ENCODE measurements at places on chromosomes 2 and 18.

DNA sequence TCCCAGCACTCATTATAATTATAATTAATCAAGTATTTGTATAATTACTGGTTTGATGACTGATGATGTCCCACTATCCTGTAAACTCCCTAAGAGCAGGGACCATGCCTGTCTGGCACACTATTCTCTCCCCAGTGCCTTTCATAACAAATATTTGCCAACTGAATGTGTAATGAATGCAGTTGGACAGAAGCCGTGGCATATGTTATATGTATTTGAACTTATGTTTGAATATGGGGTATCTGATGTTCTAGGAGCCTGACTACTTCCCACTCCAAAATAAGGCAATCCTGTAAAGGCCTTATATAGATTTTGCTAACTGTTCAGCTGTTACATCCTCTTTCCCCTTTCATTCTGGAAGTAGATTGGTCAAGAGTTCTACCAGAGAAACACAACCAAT, 19.7 kb downstream of the OSBPL6 start:
- DNase-seq = no peak

DNA sequence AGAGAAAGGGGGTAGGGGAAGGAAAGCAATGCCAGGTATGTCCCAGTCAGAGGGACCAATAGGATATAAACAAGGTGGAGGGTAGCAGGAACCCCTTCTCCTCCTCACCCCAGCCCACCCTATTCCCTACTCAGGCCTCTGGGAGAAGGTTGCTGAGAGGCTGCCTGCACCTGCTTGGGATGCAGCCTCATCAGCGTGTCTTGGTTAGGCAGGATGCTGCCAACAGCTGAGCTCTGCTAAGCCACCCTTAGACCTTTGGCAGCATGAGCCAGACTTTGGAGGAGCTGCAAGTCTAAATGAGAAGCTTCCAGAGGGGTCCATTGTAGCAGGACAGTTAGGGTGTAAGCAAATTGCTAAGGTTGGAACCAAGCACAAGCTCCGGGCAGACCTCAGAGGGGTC, 38.2 kb upstream of the CAB39 start:
- DNase-seq = no peak

DNA sequence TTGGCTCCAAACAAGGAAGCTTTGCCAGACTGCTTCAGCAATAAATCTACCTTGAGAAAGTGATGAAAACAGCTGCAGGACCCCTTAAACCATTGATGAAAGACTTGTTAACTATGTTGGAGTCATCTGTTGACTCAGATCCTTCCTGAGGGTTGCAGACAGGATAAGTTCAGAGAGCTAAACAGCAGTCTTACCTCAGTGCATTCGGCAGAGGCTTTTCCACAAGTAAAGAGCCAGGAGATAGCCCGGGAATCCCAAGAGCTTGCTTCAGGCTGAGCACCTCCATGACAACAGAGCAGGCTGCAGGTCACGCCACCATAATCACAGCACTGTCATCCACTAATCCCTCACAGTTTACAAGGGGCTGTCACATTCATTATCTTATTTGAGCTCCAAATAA, 23.7 kb downstream of the KIAA2012 start:
- DNase-seq = no peak

- DNase-seq = peak; percentile 36
Measured at GRCh38 chr2:71595569-71595968, 142.2 kb downstream of the DYSF start.

DNA sequence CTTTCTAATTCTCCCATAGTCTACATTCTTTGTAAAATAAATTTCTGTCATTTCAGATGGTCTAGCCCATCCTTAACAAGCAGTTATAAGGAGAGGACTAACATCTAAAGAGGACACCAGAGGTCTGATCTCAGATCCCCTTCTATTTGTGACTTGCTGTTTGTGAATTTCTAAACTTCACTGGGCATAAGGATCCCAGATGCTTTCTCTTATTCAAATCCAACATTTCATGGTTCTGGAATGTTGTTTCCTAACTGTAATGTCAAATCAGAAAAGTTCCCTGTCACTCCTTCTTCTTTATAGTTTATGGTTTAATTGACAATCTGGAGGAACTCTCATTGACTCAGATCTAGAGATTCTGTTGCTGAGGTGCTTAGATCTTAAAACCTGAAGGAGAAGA, 430.2 kb downstream of the MEIS1 start:
- DNase-seq = peak; percentile 52

- peak; percentile 42 for DNase-seq
Measured at GRCh38 chr2:172667581-172668325, 67.9 kb upstream of the RAPGEF4 start.

DNA sequence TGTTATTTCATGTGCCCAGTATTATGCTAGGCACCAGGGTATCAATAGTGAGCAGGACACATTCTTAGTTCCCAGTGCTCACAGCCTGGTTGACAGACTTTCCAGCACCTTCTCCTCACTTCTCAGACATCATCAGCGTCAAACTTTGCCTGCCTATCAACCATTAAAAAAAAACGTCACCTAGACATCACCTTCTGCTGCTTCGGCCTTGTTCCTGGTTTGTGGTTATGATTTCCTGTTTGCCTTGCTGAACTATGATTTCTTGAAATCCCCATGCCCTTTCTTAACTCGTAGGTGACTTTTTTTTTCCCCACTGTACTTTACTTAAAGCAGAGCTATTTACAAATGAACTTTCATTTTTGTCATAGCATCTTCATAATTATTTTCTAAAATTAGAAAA, 60.4 kb upstream of the NABP1 start:
- no peak for DNase-seq

- no peak for DNase-seq
Measured at GRCh38 chr2:60353863-60354262, 199.6 kb downstream of the BCL11A start.

DNA sequence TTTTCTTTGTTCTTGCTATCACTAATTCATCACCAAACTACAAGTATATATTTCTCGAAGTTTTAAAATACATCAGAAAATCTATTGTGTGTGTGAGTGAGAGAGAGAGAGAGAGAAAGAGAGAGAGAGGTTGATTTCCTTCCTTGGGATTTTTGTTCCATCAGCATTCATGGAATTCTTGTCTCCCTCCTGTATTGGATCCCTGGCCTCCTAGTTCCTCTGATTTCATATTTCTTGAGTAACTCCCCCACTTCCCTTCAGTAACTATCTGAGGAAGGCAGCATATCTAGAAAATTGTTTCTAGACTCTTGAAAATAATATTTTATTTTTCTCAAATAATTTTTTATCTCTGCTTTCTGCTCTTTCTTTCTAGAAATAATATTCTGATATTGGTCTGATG, 13.3 kb upstream of the ACTR2 start:
- DNase-seq = no peak

DNA sequence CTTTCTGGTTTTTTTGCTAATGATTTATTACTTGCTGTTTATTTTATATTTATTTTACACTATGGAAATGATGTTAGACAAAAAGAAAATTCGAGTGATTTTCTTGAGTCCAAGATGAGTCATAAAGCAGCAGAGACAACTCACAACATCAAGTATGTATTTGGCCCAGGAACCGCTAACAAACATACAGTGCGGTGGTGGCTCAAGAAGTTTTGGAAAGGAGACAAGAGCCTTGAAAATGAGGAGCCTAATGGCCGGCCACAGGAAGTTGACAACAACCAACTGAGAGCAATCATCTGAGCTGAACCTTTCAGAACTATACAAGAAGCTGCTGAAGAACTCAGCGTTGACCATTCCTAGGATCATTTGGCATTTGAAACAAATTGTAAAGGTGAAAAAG, 594.1 kb downstream of the SATB2 start:
- peak; percentile 5 for DNase-seq

- peak; percentile 34 for DNase-seq
Measured at GRCh38 chr2:163800951-163801381, 65.2 kb upstream of the FIGN start.

DNA sequence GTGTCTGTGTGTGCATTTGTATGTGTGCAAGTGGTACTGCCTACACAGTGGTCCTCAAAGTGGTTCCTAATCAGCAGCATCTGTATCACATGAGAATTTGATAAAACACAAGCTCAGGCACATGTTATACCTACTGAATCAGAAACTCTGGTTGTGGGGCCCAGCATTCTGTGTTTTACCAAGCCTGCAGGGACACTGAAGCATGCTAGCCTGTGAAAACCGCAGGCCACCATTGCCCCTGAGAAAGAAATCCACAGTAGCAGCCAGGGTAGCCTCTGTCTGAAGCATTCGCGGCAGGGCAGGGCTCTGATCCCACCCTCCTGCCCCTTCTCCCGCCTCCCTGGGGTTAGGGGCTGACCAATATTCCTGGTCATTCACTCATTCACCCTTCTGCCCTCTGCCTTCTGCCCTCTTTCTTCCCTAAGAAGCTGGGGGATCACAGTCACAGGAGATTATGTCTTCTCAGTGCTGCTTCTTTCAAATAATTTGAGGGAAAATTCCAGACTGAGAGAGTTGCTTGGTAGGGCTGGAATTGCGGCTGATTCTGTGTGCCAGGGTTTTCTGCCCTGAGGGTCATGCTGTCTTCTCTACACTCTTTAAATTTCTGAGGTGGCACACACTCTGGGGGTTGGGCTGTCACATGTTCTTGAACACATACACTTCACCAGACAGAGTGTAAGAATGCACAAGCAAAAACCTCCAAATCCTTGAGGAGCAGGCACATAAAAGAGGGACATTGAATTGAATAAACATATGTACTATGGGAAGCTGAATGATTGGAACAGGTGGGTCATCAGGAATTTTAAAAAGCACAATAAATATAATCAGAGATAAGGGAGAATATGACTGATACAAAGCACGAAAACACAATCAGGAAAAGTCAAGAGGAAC, 126.6 kb upstream of the SEC11C start:
- DNase-seq = no peak

- DNase-seq = no peak
Measured at GRCh38 chr18:6866552-6867085, 137.1 kb downstream of the ARHGAP28 start.

- DNase-seq = no peak
Measured at GRCh38 chr18:32595832-32596231, 125.2 kb upstream of the GAREM1 start.

- peak; percentile 7 for DNase-seq
Measured at GRCh38 chr2:185857691-185858090, 119.1 kb downstream of the FSIP2 start.

DNA sequence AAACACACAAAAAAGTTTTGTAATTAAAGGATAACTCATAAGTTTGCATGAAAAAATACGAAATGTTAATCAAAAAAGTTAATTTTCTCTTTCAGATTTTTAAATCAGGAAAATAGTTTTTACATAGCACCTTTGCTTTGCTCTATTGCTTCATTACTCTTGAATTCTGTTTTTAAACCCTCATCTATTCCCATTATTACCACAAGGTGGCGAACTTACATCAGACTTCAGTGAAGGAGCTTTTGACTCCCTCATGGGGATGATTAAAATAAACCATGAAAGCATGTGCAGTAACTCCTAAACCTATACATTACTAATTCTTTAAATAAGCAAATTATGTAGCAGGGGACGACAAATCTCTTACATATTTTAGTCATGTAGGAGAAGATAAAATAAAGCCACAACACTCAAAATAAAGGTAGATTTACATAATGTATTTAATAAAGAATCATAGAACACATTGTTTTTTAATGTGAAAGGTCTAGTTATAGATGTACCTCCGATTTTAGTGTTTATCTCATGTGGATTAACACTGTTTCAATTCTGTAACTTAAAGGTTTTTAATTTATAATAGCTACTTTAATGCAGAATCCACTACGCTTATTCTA, 105.2 kb downstream of the NETO1 start:
- peak; percentile 67 for DNase-seq

GRCh38 chr18:27838225-27838624, 338.7 kb downstream of the CDH2 start:
- peak; percentile 16 for DNase-seq

GRCh38 chr18:46711444-46711863, 45.4 kb downstream of the ST8SIA5 start:
- no peak for DNase-seq

DNA sequence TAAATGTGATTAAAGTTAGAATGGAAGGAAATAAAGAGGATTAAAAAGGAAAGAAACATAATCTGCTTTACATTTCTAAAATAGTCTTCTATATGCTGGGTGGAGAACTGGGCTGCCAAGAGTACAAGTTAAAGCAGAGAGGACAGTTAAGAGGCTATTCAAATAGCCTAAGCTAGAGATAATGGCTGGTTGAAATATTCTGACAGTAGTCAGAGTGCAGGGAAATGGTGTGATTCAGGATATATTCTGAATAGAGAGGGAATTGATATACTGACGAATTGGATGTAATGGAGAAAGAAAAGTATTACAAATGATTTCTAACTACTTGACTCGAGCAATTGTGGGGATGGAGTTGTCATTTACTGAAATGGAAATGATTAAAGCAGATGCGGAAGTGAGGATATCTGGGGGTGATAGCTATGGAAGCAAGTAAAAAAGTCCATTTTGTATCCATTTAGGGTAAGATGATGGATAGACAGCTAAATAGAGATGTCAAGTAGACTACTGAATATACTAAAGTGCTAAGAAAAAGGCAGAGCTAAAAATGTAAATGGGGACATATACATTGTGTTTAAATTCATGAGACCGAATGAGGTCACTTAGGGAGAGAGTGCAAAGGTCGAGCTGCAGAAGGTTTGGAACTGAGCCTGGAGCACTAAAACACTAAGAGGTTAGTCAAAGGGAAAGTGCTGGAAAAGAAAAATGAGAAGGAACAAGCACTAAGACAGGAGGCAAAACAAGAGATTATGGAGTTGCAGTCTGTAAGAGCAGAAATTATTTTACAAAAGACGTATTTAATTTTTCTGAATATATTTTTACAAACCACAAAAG, 696.8 kb downstream of the LRRTM4 start:
- DNase-seq = no peak

DNA sequence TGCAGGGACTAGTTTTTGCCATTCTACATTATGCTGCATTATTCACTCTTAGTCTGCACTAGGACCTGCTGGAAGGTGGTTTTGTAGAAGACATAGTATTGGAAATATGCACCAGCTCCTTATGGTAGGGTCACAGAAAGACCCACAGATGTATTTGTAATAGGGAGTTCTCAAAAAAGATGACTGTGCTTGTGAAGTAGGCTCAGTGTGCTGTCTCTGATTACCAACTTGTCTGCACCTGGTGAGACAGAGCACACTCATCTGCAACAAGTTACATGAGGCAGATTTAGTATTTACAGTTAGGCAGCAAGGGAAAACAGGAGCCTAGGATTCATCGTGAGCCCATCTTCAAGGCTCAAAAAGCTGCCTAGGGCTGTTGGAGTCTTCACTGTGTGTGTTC, 29.4 kb downstream of the RHBDD1 start:
- DNase-seq = no peak

DNA sequence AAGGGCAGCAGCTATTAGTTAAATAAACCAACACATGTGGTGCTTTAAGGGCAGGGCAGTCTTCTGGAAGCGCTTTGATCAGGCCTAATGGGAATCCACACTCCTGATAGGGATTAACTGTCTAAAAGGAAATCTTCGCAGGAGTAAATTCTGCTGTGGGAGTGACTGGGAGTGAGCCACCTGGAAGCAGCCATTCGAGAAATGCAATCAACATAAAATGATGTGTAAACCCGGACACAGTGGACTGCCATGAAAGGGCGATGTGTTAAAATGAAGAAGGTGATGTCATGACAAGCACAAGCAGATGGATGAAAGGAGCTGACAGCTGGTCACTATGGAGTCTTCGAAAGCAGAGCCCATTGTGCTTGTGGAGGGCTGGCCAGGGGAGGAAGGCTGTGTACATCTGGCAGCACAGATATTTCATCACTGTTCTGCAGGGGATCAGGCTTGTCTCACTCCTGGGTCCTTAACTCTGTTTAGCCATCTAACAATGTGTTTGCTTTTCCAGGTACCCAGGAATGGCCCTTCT, 24.8 kb upstream of the GALNT14 start:
- DNase-seq = no peak

GRCh38 chr2:3001615-3002560, 375.7 kb downstream of the EIPR1 start:
- DNase-seq = peak; percentile 3

- no peak for DNase-seq
Measured at GRCh38 chr2:173948198-173948597, 17.0 kb downstream of the SP3 start.

Data from fibroblast of skin of back (primary cell).